ENCODE measurements at places on chromosomes 2 and 18.

- DNase-seq, result no peak
These were observed 100.1 kb upstream of the KLF7 start for GRCh38 chr2:207265869-207266268.

- no peak for DNase-seq
These were observed 40.2 kb downstream of the GALNT14 start for GRCh38 chr2:31097962-31098613.

DNA sequence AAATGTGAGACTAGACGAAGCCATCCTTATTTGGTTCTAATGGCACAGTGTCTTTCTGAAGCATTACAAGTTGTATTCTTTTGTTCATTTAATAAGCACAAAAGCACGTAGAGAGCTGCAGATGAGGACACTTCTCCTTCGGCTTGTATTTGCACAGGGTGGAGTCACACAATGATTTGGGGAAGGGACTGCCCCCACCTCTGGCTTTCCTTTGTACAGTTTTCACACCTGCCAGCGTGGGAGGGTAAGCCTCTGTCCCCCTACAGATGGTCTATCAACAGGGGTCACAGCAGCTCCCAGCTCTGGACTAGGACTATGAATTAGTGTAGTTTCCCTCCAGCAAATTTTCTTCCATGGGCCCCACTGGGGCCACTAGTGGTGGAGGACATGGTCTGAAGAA, 108.2 kb upstream of the KLHL14 start:
- no peak for DNase-seq

GRCh38 chr18:70359071-70359470, 70.2 kb downstream of the SOCS6 start:
- DNase-seq, result no peak

DNA sequence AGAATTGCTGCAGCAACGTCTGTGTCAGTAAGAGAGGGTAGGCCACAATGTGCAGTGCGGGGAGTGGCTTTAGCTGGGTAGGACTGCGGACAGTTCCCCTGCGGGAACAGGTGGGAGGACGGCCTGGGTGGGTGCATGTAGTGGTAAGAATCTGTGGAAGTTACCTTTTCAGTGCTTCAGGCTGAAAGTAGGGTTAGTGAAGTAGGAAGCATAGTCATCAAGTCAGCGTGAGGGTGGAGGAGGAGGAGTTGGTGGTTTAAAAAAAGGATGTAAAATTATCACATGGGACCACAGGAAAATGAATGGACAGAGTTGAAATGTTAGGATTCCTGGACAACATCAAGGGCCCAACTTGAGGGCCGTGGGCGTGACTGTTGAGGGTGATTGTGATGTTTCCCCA, 13.2 kb downstream of the CEP192 start:
- DNase-seq, result no peak

- no peak for DNase-seq
These were observed 19.4 kb downstream of the THAP4 start for GRCh38 chr2:241617431-241618154.

GRCh38 chr2:152432206-152432653, 97.3 kb downstream of the FMNL2 start:
- no peak for DNase-seq

DNA sequence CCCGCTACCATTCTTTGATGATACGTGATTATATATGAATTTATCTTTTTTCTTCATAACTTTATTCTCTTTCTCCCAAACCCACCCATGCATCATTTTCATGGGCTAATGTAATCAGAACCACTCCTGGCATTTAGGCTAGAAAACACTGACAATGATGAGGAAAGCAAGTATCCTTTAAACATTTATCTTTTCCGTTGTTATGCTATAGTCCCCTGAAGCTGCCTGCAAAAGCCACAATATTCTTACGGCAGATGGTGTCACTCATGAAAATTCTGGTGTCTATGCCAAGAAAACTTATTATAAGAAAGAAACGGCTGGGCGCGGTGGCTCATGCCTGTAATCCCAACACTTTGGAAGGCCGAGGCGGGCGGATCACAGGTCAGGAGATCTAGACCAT, 221.8 kb upstream of the CTAGE1 start:
- no peak for DNase-seq

- DNase-seq, result no peak
These were observed 678.3 kb upstream of the NRXN1 start for GRCh38 chr2:51710222-51710621.

DNA sequence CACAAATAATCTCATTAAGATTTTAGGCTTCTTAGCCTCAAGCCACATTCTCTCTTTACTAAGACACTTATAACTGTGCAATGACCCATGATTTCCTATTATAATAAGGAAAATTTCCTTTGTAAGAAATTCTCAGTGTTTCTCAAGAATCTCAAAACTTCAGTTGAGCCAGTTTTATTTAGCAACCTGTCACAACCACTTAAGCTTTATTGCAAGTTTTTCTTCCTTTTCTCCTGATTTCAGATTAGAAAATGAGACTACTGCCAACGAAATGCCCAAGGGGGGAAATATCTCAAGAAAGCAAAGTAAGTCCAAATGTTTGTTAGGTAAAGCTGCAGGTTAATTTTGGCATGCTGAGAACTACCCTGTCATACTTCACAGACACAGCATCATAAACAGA, 178.5 kb downstream of the THADA start:
- no peak for DNase-seq

- no peak for DNase-seq
These were observed 135.5 kb downstream of the EIPR1 start for GRCh38 chr2:3241971-3242746.
